Karpas-422 (cell line): ENCODE measurements at places on chromosomes 3 and 15. TPM values are rescaled to one million over a fixed set of nuclear protein-coding genes. Genes with fewer than 3 reads are reported as not detected.

SMCO1 gene
- total RNA-seq = not detected in 2 replicates

NR1I2 gene
- total RNA-seq = 2.7 and 3.8 TPM in 2 replicates

NAALADL2 gene
- 0.29 TPM in 1 of 2 replicates, not detected in the other for total RNA-seq

EPHA6 gene
- not detected in 2 replicates for total RNA-seq

THSD4 gene
- 0.11 TPM in 1 of 2 replicates, not detected in the other for total RNA-seq

GMNC gene
- total RNA-seq = not detected in 2 replicates

ROPN1 gene
- not detected in 2 replicates for total RNA-seq

TICRR gene
- total RNA-seq = 5.1 and 5.5 TPM in 2 replicates

FRMD5 gene
- total RNA-seq = not detected in 2 replicates

KBTBD12 gene
- total RNA-seq = not detected in 2 replicates

TRH gene
- total RNA-seq = not detected in 2 replicates

SLC24A5 gene
- not detected in 2 replicates for total RNA-seq

CFAP44 gene
- total RNA-seq = 15.3 and 17.4 TPM in 2 replicates

CLPX gene
- 26.2 and 34.3 TPM in 2 replicates for total RNA-seq

EIF4E3 gene
- total RNA-seq = not detected in 2 replicates

CAMKV gene
- 3.2 and 7.8 TPM in 2 replicates for total RNA-seq

CRYBG3 gene
- 0.61 and 1.1 TPM in 2 replicates for total RNA-seq
